ENCODE measurements at places on chromosomes 3 and 15.

- DNase-seq: no peak
Observed at GRCh38 chr3:196699749-196700148, 12.3 kb downstream of the CEP19 start.

GRCh38 chr3:42720126-42720525, 17.5 kb upstream of the HHATL start:
- DNase-seq: no peak

- no peak for DNase-seq
Observed at GRCh38 chr3:17954801-17955200, 212.4 kb upstream of the TBC1D5 start.

- peak; percentile 29 for DNase-seq
Observed at GRCh38 chr15:65212097-65212496, 824 bp upstream of the CILP start.

All from activated CD4-positive, alpha-beta T cell treated with anti-CD3 and anti-CD28 coated beads for 4 hours (primary cell).